Stimulated activated CD8-positive, alpha-beta memory T cell treated with anti-CD3 and anti-CD28 coated beads, Interleukin-7, amount 100 ng/mL, for 4 hours (primary cell): ENCODE measurements at places on chromosomes 1 and 21.

DNA sequence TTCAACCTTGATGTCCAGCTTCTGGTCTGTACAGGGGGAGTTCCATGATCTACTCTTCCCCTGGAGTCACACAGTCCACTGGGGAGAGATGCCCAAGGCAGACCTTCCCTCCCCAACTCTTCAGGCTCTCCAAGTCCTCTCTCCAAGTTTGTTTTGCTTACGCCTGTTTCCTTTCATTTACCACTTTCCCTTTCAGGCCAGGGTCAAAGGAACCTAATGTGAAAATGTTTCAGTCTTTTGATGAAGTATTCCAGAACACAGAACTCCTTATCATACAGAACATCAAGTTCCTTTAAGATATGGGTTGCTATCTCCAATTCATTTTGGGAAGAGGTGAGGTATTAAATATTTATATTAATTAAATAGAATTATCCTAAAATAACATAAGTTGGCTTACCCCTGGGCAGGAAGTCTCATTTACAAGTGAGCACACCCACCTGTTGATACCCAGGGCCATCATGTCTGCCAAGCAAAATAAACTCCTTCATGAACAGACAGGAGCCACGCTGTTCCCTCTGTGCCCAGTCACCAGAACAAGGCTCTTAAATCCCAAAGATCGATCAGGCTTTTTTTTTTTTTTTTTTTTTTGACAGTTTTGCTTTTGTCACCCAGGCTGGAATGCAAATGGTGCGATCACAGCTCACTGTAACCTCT lies 82.2 kb upstream of the LYST start:
- DNase-seq = no peak

- no peak for DNase-seq
Measured at GRCh38 chr1:111967886-111968285, 21.6 kb downstream of the KCND3 start.

- peak; percentile 33 for DNase-seq
Measured at GRCh38 chr21:33036430-33037162, 10.9 kb downstream of the OLIG2 start.

DNA sequence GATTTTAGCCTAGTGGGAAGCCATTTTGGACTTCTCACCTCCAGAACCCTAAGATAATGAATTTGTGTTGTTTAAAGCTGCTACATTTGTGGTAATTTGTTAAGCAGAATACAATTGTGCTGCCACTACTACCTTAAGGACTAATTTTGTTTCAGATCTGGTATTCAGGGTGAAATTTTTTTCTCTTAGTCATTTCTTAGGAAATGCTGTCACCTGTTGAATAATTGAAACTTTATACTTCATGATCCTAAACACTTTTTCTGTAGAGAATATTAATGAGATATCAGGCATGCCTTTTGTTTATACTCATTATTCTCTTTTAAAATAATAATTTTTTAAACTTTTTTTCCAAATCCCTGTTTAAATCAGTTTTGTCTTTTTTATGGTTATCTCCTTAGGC lies 246.8 kb downstream of the TGFB2 start:
- DNase-seq = no peak

- no peak for DNase-seq
Measured at GRCh38 chr1:1783320-1783719, 5.0 kb upstream of the NADK start.

GRCh38 chr1:207076181-207076955 lies 12.3 kb upstream of the C4BPB start:
- DNase-seq = no peak

- no peak for DNase-seq
Measured at GRCh38 chr1:247557926-247558674, 9.2 kb downstream of the GCSAML start.

DNA sequence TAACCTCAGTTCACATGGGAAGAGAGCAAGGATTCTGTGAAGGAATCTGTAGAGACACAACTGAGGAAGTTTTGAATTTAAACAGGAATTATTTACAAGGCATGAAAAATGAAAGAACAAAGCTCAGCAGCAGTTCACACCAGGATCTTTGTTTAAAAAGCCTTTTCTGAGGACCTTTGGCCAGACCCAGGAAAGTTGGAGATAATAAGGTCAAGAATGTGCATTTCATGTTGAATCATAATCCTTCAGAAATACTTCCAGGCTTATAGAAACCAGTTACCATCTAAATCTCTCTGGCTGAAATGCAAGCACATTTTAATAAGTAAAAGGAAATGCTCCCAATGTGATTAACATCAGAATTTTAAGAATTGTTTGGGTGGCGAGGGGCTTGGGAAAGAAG lies 2.7 kb downstream of the CLIC6 start:
- DNase-seq = no peak

GRCh38 chr1:166627558-166627957 lies 211.7 kb upstream of the POGK start:
- no peak for DNase-seq

DNA sequence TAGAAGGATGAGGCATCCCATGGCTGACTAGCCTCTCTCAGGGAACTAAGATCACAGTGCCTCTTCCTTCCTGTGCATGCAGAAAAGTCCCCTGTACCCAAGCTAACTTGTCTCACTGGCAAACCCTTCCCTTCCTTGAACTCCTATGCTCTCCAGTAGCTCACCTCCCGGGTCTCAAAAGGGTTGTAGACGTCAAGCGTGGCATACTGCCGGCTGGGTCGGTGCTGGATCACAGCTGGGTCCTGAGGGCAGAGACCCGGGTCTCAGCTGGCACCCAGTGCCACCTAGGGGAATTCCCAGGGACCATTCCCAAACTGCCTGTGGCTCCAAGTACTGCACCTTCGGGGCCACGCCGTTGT lies 688 bp downstream of the SCAMP3 start:
- DNase-seq = no peak

- DNase-seq = no peak
Measured at GRCh38 chr1:85599076-85599491, 18.5 kb downstream of the CCN1 start.

GRCh38 chr1:224816062-224816461 lies 113.4 kb upstream of the DNAH14 start:
- no peak for DNase-seq

DNA sequence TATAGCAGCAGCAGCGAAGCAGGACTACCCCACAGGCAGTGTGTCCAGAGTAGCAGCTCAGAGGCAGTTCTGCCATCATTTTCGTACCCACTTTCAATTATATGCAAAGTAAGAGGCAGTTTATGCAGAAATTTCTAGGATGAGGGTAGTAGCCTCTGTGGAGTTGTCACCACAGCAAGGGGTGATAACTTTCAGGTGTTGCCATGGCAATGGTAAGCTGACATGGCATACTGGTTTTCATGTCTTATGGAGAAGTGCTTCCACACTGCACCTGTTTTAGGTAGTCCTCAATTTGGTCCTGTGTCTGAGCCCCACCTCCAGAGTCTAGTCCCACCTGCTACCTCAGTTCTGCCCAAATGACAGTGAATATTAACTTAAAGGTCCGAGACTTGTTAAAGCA lies 133.3 kb upstream of the SYT6 start:
- DNase-seq = no peak

DNA sequence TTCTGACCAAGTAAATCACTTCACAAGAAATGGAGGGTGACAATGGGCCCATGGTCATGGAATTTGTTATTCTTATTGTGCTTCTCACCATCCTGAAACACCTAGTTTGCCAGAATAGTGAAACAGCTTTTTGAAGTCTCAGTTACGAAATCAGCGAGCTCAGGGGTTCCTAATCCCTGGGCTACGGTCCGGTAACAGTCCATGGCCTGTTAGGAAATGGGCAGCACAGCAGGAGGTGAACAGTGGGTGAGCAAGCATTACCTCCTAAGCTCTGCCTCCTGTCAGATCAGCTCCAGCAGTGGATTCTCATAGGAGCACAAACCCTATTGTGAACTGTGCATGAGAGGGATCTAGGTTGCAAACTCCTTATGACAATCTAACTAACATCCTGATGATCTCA lies 1356.3 kb downstream of the KCNT2 start:
- DNase-seq = no peak

GRCh38 chr1:9848022-9848421 lies 24.3 kb upstream of the CLSTN1 start:
- DNase-seq = no peak

DNA sequence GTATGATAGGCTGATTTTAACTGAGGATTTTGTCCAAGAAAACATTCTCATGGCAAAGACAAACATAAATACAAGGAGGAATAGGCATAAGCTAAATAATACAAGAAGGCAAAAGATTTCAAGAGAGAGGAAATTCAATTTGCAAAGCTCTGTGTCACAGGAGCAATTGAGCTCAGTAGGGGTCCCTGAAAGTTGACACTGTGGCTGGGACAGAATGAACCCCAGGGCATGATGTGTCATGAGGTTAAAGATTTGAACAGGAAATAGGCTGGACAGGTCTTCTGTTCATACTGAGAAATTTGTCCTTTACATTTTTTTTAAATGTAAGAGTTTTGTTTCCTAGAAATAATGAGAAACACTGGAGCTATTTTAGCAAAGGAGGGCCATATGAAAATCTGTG lies 555.4 kb upstream of the NEGR1 start:
- DNase-seq = no peak

DNA sequence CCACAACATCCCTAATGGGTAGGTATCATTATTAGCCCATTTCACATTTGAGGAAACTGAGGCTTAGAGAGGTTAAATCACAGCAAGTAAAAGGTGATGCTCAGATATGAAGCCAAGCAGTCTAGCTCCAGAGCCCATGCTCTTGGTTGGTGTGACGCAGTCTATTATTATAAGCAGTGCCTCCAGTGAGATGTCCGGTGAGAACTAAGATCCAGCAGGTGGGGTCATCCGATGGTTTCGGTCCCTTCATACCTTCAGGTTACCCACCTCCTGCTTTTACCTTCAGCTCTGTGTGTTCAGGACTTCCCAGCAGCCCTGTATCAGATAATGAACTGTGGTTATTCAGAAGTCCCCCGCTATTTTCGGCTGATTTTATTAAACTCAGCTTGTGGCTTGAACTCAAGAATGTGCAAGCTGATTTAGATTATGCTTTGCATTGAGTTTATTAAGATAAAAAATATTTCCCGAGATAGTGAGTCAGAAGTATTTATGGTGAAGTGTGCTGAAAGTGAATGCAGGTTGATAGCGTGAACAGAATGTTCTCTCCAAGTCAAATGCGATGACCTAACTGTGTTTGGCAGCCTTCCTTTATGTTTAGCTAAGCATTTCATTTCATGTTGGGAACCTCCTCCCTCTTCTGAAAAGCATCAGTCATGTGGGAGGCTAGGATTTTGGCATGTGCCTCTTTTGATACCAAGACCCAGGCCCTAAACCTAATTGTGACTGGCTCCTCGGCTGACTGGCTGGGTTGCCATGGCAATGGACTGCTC lies 160.9 kb upstream of the UBE2U start:
- DNase-seq = no peak

- DNase-seq = no peak
Measured at GRCh38 chr1:232589812-232590743, 39.9 kb downstream of the SIPA1L2 start.

DNA sequence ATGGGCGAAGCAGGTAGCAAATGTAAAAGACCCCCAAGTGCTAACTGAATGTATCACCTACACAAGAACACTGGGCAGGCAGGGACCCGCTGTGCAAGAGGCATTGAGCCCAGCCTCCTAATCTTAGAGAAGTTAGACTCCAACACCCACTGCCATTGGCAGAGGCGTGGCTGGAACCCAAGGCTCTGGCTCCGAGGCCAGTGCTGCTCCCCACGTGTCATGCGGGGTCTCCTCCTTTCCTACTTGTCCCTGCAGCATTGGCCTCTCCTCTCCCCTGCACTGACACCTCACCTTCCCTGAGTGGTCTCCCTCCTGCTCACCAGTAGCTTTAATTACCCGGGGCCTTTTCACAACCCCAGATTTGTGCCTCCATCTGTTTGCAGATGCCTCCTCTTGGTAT lies 107.0 kb downstream of the GALNT2 start:
- no peak for DNase-seq

DNA sequence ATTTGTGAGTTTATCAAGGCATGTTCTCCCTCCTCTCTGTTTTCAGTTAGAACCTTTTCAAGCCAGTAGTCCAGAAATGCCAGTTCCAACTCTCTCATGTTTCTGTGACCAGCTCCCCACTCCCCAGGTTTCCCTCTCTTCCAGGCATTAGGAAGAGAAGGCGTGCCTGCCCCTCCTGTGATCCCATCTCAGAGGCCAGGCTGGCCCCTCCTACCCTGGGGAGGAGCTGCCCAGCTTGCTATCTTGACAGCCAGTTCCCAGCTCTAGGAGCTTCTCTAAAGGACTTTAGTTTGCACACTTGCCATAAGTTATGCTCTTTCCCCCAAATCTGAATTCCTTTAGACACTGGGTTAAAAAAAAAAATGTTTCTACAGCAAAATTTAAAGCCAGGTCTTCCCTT lies 8.9 kb downstream of the HYI start:
- no peak for DNase-seq

DNA sequence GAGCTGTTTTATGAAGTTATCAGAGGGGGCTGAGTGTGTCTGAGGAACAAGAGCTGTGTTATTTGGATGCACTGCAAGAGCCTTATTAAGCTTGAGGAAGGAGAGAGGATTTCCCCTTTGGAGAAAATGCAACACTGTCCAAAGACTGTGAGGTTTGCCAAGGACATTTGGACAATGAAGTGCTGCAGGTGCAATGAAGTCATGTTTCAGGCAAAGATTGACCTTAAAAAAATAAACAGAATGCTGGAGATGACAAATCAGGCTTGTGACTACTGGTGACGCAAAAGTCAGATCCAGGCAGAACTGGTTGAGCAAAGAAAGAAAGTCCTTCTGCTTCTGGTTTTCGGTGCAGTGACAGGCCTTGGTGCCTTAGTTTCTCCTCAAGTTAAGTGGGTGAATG lies 125.2 kb upstream of the KIAA0040 start:
- DNase-seq = no peak

DNA sequence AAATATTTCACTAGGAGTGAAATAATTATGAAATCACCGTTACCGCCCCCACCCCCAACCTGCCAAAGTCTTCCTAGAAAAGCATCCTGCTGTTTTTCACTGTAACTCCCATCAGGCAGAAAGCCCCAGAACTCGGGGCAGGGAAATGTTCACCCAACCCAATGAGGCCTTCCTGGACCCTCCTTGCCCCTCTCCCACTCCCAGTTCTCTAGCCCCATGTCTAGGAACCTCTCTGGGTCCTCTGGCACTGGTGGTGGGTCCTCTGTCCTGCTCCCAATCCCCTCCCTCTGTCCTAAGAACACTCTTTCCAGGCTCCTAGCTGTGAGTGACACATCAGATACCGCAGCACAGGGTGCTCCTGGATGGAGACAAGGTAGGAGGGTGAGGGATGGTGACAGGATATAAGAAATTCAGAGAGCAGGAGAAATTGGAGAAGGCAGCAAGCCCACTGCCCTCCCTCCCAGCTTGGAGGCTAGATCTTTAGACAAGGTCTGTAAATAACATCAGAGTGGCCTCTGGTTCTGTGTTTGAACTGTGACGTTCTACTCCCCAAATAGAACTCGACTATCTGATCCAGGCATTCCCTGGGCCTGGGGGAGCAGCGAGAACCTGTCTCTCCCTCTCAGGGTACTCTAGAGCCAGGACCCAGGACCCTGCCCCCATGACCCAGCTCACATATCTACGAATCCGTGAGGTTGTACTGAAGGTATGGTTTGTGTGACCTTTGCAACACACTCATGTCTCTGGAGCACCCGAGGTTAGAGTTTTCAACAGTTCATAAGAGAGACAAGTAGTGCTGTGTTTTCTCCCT lies 23.3 kb upstream of the BTG2 start:
- no peak for DNase-seq

DNA sequence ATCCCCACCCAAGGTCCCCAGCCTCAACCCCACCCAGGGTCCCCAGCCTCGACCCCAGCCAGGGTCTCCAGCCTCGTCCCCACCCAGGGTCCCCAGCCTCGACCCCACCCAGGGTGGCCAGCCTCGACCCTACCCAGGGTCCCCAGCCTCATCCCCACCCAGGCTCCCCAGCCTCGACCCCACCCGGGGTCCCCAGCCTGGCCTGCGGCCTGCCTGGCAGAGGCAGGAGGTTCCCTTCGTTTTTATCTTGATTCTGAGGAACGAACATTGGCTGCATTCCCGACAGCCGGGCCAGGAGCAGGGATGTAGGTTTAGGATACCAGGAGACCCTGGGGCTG lies 3.4 kb upstream of the PDE9A start:
- no peak for DNase-seq
